NCI-H774 (cell line): ENCODE measurements at places on chromosomes 3 and 15.

- DNase-seq = no peak
These were observed 145.3 kb upstream of the LPP start for GRCh38 chr3:188008582-188009213.

DNA sequence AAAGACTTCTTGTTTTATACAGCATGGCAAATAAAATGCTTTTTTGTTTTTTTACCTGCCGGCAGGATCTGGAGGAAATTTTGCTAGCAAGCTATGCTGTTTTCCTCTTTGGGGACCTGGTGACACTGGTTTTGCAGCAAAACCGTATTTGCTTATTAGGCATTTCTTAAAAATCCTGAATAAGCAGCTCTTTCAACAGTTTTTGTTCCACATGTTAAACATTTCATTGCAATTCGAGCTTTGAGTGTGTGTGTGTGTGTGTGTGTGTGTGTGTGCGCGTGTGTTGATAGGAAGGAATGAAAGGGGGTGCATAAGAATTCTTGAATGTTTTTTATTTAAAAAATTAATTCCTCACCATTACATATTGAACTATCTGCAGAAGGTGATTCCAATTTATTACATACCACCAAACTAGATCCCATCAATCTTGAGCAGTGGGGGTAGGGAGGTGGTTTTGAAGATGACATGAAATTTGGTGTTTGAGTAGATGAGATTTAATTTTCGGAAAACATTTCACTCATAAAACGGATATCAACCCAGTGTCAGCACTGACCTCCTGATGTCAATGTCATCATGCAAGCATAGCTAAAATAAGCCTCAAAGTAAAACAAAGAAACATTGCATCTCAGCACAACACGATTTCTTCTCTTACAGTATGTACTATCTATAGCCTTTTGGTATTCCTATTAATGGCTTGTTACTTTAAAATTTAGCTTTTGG lies 17.3 kb downstream of the ZBTB38 start:
- no peak for DNase-seq

GRCh38 chr3:53978386-53978785 lies 86.7 kb upstream of the SELENOK start:
- DNase-seq = no peak

DNA sequence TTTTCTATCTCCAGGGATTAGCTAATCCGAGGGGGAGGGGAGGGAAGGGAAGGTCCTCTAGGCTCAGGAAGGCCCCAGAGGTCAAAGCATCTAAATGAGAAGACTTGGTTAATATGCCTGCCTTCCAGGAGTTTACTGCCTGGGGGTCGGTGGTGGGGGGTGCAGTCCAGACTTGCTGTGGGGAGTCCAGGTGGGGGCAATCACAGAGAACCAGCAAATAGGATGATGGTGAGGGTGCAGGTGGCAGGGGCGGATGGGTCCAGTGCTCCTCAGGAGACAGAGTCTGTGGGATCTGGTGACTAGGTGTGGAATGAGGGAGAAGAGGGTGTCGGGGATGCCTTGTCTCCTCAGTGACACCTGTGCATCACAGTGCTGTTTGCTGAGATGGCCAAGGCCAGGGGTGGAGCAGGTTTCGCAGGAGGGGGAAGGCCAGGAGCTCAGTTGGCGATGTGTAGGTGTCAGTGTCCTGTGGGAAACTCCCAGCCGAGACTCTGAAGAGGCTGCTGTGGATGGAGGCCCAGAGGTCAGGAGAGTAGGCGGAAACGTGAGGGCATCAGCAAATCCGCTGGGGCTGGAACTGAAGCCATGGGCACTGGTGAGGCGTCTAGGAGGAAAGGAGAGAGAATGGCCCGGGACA lies 8.1 kb downstream of the CFAP100 start:
- DNase-seq = no peak

- no peak for DNase-seq
These were observed 148.9 kb upstream of the TSPAN3 start for GRCh38 chr15:77219841-77220240.

GRCh38 chr15:92402751-92403150 lies 9.1 kb downstream of the ST8SIA2 start:
- DNase-seq = no peak

- no peak for DNase-seq
These were observed 9.1 kb downstream of the CDAN1 start for GRCh38 chr15:42727750-42728381.
